ENCODE measurements at places on chromosomes 6 and 20. TPM values are rescaled to one million over a fixed set of nuclear protein-coding genes. Genes with fewer than 3 reads are reported as not detected.

EFCAB8 gene
- under 0.01 TPM for total RNA-seq

SLC16A10 gene
- not detected for total RNA-seq

YTHDF1 gene
- total RNA-seq, result 11.2 TPM

ARMC2 gene
- total RNA-seq, result 2.7 TPM

RNF5 gene
- 15.6 TPM for total RNA-seq

NKX2-4 gene
- total RNA-seq, result not detected

THEMIS gene
- total RNA-seq, result not detected

SIRPD gene
- not detected for total RNA-seq

SLC32A1 gene
- total RNA-seq, result not detected

SCUBE3 gene
- total RNA-seq, result 2.8 TPM

VGLL2 gene
- total RNA-seq, result not detected

Data from bronchial smooth muscle cell (primary cell).